ENCODE measurements at places on chromosomes 12 and 14.

GRCh38 chr12:5134861-5135525 lies 91.3 kb downstream of the KCNA5 start:
- no peak for DNase-seq

DNA sequence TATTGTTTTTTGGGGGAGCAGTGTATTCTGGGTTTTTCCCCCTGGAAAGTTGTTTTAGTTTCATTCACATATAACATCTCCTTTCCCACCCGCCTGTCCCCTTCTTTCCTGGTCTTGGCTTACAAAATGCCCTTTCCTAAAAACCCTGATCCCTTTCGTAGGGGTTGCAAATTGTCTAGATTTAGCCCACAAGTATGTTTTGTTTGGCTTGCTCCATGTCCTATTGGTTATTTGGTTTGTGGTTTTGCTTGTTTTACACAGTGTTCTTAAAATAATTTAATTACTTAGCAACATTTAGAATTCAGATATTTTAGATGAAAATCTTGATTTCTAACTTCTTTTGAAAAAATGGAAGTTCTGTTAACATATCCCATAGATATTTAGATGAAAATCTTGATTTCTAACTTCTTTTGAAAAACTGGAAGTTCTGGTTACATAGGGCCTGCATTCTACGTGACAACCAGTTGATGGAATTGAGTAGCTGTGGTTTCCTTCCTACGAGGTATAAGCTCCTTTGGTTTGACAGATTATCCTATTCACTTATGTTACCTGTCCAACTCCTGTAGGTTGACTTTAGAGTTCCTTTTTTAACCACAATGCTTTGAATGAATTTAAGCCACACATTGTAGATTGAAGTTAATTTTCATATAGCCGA lies 89.2 kb upstream of the TMEM263 start:
- DNase-seq, result no peak

GRCh38 chr12:64621257-64621942 lies 11.1 kb downstream of the RASSF3 start:
- DNase-seq, result no peak

DNA sequence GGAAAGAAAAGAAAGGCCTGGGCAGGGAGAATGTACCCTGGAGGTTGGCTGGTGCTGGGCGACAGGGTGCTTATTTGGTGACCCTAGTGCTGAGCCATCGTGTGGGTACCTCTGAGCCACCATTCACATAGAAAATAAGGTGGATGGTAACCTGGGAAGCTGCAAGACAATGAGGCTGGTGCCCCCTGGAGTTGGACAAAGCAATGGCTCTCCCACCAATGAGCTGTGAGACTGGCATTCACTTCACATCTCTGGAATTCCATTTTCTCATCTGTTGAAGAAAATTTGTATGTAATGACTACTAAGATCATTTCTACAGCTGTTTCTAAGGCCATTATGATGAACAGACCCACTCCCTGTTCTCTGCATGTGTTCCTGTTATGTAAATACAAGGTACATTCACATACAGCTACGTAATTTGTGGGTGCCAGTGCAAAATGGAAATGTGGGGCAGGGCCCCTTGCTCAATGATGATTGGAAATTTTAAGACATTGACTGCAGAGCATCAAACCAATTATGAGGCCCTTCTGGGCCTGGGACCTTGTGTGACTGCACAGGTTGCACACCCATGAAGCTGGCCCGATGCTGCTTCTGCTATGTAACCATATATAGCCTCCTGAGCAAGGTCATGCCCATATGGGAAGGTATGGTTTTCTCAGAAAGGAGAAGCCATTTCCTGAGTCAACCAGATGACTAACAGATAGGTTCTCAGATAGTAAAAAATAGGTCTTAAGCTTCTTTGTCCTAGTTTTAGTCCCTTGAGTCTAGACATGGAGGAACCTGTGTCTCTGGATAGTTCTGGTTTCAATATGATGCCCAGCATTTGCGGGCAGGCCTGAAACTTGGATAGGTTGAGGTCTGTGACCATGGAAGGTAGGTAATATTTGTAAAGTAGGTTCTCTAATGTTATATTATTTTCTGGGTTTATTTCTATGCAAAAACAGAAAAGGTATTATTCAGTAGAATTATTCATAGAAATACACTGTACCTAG lies 63.4 kb upstream of the IGF1 start:
- no peak for DNase-seq

- DNase-seq, result no peak
These were observed 7.1 kb downstream of the NUAK1 start for GRCh38 chr12:106131676-106132075.

GRCh38 chr14:90384543-90384911 lies 12.3 kb upstream of the CALM1 start:
- no peak for DNase-seq

GRCh38 chr14:68707482-68707881 lies 85.4 kb downstream of the ZFP36L1 start:
- DNase-seq, result no peak

DNA sequence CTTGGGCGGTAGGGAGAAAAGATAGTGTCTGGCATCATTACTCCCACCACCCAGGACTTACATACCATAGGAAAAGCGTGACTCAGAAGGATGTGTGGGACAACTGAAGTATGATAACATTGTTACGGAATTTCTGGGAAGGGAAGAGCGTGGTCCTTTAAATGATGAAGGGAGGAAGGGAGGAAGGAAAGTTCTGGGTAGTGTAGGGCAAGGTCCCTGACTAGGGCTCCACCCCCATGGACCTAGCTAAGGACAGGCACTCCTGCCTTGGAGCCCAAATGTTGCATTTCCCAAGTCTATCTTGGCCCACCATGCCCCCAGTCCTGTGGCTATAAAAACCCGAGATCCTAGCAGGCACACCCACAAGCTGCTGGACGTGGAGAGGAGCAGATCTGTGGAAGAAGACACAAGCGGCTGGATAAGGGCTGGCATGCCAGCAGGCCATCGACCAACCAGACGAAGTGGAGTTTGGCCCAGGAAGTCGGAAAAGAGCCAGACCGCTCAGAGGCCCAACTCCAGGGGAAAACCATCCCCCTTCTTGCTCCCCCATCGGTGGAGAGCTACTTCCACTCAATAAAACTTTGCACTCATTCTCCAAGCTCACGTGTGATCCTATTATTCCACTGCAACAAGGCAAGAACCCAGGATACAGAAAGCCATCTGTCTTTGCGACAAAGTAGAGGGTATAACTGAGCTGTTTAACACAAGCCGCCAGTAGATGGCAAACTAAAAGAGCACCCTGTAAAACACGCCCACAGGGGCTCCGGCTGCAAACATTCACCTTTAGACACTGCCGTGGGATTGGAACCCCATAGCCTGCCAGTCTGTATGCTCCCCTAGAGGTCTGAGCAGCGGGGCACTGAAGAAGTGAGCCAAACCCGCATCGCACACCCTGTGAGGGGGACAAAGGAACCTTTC lies 23.0 kb upstream of the RAB21 start:
- no peak for DNase-seq

DNA sequence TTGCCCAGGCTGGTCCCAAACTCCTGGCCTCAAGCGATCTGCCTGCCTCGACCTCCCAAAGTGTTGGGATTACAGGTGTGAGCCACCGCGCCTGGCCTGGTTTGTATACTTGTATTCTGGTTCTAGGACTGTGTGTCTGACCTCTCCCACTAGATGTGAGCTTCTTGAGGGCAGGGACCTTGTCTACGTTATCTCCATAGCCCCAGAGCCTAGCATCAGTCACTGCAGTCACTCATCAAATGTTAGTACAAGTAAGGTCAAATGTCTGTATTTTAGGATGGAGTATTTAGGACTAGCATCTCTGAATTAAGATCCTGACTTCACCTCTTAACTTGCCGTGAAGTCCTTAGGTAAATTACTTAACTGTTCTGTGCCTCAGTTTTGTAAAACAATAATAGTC lies 2.9 kb downstream of the RILPL2 start:
- no peak for DNase-seq

GRCh38 chr12:96044017-96044942 lies 8.9 kb upstream of the LTA4H start:
- no peak for DNase-seq

GRCh38 chr14:54342806-54343205 lies 54.0 kb upstream of the CDKN3 start:
- no peak for DNase-seq

DNA sequence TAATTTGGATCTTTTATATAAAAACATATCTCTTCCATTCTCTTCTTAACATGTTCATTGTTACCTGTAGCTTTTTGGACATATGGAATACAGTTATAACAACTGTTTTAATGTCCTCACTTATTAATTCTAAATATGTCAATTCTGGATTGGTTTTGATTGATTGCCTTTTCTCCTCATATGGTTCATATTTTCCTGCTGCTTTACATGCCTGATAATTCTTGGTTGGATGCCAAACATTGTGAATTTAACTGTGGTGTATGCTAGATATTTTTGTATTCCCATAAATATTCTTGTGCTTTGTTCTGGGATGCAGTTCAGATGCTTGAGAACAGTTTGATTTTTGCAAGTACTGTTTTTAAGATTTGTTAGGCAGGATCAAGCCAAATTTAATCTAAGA lies 10.8 kb downstream of the C14orf132 start:
- DNase-seq, result no peak

DNA sequence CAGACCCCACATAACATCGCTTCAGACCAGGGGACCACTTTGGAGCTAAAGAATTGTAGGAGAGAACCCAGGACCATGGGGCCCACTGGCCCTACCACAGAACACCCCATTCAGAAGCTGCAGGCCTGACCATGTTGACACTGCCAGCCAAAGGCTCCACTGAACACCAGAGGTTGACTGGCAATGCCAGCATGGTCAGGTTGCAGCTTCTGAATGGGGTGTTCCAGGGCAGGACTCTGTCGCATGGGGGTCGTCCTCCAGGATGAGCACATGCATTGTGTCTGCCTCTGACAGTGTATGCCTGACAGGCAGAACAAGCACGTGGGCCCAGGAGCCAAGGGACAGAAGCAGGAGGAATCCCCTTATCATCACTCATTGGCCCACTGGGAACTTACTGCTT lies 34.1 kb downstream of the DIO3 start:
- DNase-seq, result no peak

- no peak for DNase-seq
These were observed 9.3 kb downstream of the KRAS start for GRCh38 chr12:25241167-25242020.

DNA sequence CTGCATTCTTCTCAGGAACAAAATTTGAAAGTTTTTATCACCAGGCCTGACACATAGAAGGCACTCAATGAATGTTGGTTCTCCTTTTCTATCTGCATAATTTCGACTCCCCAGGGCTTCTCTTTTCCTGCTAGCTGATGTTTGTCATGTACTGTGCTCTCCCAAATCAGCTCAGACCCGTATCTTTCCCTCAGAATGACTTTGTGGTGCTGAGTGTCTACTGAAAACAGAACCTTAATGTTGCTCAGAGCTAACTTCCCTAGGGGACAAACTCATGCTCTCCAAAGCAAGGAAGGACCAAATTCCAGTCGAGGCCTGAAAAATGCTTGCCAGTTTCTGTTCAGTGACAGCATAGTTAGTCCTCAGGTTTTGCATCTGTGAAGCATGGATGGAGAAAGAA lies 1.9 kb downstream of the ARHGDIB start:
- no peak for DNase-seq

- peak; percentile 21 for DNase-seq
These were observed 37.5 kb downstream of the ZFHX2 start for GRCh38 chr14:23513818-23514643.

GRCh38 chr12:105930557-105931503 lies 207.9 kb downstream of the NUAK1 start:
- DNase-seq, result no peak

DNA sequence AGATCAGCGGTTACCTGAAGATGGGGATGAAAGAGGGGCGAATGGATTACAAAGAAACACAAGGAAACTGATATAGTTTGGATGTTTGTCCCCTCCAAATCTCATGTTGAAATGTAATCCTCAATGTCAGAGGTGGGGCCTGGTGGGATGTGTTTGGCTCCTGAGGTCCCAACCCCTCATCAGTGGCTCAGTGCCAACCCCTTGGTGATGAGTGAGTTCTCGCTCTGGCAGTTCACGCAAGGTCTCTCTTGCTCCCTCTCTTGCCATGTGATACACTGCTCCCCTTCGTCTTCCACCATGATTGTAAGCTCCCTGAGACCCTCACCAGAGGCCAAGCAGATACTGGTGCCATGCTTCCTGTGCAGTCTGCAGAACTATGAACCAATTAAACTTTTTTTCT lies 28.0 kb downstream of the ITGA7 start:
- DNase-seq, result no peak

- DNase-seq, result no peak
These were observed 94.0 kb upstream of the FAR2 start for GRCh38 chr12:29054858-29055663.

- no peak for DNase-seq
These were observed 15.2 kb upstream of the TUBA1B start for GRCh38 chr12:49146406-49146805.

DNA sequence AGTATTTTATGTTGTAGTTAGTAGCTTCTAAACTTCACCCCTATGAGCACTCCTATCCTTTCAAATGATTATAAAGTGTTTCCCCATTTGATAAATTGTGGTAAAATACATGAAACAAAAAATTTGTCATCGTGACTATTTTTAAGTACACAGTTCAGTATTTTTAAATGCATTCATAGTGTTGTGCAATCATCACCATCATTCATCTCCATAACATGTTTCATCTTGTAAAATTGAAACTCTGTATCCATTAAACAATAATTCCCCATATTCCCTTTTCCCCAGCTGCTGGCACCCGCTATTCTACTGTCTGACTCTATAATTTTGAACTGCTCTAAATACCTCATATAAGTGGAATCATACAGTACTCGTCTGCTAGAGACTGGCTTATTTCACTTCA lies 52.5 kb downstream of the ATP23 start:
- DNase-seq, result no peak

- peak; percentile 15 for DNase-seq
These were observed 12.5 kb upstream of the RCOR1 start for GRCh38 chr14:102579696-102580549.

- DNase-seq, result no peak
These were observed 8.9 kb downstream of the TGFB3 start for GRCh38 chr14:75972801-75973421.

DNA sequence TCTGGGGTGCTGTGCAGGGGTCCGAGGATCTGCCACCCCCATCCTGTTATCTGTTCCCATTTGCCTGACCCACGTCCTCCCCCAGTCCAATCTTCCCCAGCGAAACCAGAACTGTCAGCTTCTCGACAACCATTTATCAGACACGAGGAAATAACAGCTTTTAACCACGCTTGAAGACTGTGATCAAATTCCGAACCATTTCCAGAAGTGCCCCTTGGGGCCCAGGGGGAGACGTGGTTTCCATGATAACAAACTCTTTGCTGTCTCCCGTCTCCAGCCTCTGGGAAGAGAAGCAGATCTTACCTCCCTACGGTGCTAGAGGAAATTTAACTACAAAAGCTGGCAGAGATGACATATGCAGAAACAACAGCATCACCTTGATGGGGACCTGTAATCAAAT lies 35.1 kb upstream of the SRRM4 start:
- no peak for DNase-seq
